Smooth muscle cell of bladder (primary cell): ENCODE measurements at places on chromosomes 6 and 20. TPM values are rescaled to one million over a fixed set of nuclear protein-coding genes. Genes with fewer than 3 reads are reported as not detected.

RWDD2A gene
- 5.0 and 5.9 TPM in 2 replicates for total RNA-seq

ENPP1 gene
- total RNA-seq: 4.7 and 8.7 TPM in 2 replicates

RNF39 gene
- under 0.01 TPM in 1 of 2 replicates, not detected in the other for total RNA-seq

RAB32 gene
- total RNA-seq: 111 and 124 TPM in 2 replicates

ACTL10 gene
- 1.3 and 1.9 TPM in 2 replicates for total RNA-seq

PTCHD4 gene
- 3.0 and 5.5 TPM in 2 replicates for total RNA-seq
